ENCODE measurements at places on chromosomes 5 and 9.

DNA sequence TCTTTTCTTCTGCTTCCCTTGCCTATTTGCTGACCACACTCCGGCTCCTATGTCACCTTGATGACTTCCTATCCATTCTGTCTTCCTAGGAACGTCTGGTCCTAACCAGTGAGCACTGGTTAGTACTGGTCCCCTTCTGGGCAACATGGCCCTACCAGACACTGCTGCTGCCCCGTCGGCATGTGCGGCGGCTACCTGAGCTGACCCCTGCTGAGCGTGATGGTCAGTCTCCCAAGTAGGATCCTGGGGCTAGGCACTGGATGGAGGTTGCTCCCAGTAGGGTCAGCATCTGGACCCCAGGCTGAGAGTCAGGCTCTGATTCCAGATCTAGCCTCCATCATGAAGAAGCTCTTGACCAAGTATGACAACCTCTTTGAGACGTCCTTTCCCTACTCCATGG, 2.2 kb downstream of the GALT start:
- no peak for DNase-seq

DNA sequence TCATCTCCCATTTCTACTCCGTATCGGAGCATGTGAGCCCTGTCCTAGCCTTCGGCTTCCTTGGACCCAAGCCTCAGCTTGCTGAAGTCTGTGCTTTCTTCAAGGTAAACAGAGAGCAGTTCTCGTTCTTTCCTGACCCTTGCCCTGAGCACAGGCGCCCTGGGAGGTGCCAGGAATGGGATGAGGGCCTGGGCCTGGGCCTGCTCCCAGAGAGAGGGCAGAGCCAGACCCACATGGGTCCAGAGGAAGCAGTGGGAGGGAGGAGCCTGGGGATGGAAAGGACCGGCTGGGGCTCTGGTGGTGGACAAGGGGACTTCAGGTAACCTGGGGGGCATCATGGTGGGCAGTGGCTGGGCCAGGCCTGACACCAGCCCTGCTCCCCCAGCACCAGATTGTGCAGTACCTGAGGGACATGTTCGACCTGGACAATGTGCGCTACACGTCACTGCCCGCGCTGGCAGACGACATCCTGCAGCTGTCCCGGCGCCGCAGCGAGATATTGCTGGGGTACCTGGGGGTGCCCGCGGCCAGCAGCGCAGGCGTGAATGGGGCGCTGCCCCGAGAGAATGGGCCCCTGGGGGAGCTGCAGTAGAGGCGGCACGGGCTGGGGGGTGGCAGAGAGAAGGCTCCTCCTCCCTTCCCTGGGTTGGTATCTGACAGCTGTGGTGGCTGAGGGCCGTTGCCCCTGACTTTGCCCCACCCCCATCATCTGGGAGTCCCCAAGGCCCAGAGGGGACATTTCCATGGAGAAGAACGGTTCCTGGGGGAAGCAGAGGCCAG, 10.9 kb upstream of the DOLPP1 start:
- no peak for DNase-seq

DNA sequence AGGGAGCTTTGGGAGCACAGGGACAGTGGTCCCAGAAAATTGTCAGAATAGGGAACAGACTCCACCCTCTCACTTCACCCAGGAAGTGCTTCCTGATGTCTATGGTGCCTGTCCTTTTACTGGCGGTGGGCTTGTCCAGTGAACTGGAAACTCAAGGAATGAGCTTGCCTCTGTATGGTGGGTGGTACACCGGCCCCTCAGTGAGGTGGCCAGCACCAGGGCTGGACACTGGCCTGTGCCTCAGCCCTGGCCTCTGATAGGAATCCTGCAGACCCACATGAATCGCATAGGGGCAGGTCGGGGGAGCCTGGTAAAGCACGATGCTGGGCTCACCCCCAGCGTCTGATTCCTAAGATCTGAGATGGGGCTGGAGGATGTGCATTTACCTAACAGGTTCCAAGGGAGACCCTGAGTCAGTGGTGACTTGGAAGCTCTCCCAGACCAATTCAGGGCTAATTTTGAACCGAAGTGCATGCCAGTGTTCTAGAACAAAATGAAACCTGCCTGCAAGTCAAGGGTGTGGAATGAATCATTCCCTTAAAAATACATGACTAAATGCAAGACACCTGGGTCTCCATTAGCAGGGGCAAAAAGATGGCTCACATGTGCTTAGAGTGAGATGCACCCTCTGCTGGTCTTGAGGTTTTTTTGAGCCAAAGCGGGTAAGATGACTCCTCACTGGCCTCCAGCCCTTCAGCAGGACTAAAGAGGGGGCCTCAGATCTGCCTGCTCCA, 178.3 kb downstream of the HSPA4 start:
- no peak for DNase-seq

DNA sequence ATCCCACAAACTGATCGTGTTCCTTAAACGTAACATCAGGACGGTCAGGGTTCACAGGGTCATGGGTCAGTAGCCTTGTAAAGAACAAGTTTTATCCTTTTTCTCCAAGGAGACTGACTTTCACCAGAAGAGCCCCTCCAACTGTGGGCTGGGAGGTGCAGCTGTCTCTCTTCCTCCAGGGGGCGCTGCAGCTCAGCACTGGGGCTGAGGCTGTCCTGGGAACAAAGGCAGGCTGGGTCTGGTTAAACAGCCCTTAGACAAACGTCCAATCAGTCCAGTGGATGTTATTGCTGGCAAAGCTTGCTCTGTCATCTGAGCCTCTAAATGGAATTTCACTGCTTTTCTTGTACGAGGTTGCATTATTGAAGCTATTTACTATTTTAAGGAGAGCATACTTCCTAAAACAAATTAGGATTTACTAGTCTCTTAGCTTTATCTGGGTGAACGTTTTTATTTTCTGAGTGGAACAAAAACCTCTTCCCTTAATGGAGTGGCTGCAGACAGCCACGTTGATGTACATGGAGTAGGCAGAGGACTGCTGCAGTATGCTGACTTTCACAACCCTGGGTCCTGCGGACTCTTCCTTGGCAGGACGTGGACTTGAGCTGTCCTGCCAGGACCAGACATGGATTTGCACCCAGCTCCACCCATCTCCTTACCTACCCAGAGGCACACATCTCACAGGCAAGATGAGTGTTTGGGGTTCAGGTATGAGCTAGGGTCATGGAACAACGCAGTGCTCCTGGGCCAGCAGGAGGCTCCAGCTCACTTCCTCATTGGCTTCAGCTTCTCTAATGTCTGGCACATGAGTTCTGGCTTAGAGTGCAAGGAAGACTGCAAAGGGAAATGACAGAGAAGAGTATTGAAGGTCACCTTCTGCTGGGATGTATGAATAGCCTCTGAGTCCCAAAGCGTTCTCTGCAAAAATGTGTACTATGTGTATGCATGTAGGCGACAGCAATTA, 7.8 kb downstream of the EXOSC2 start:
- peak; percentile 77 for DNase-seq

DNA sequence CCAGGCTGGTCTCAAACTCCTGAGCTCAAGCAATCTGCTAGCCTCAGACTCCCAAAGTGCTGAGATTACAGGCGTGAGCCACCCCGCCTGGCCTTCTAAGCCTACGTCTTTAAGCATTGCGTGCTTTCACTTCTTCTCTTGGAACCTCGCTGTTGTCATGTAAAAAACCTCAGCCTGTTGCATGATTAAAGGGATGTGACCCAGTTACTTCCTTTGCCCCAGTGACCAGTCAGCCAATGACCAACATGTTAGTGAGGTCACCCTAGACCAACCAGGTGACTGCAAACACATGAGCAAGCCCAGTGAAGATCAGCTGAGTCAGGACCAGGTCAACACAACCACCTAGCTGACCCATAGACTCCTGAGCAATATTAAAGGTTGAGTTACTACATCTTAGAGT, 10.5 kb downstream of the KIF4B start:
- no peak for DNase-seq

DNA sequence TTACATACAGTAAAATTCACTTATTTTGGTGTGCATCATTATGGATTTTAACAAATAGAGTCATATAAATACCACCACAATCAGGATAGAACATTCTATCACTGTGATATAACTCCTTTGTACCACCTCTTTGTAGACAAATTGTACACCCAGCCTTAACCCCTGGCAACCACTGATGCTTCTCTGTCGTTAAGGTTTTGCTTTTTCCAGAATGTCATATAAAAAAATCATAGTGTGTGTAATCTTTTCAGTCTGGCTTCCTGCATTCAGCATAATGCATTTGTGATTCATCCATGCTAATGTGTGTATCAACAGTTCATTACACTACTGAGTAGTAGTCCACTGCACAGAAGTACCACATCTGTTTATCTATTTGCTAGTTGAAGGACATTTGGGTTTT, 81.2 kb downstream of the ARSB start:
- no peak for DNase-seq

- peak; percentile 22 for DNase-seq
Observed at GRCh38 chr9:111068771-111069170, 30.5 kb upstream of the LPAR1 start.

GRCh38 chr9:134641173-134641989, at the start of gene COL5A1:
TSS of gene COL5A1 (plus strand) at chr9:134641803. CDS start at chr9:134642188, 385 bp downstream.
- peak; percentile 84 for DNase-seq

DNA sequence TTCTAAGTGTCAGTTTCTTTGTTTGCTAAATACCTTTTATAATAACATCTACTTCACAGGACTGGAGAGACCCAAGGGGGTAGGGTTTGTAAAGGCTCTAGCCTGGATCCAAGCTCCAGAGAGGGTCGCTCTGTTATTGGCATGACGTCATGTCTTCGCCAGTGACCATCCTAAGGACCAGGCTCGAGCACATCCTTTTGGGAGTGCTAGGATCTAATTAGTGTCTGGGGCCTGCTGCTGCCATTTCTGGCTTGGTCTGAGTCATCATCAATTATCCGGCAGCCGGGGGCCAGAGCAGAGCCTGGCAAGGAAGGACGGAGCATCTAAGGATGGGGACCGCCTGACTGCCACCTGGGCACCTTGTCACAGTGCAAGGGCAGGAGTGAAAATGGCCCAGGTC, 153.0 kb downstream of the NSG2 start:
- DNase-seq, result no peak

DNA sequence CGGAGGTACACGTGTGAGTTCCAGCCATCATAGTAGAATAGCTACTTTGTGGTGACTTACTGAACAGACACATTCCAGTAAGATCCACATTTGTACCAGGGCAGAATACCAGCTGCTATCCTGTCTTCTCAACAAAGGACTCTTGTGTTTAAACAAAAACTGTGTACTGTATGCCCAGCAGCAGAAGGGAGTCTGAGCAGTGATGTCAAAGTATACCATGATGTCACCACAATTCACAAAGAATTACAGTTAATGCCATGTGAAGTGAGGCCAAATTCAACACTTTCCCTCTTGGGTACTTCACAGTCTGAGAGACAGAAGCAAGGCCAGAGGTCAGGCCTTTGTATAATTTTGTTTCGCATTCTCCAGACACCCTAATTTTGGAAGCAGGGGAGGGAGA, 137.0 kb downstream of the ADAMTSL1 start:
- no peak for DNase-seq

GRCh38 chr5:171226096-171226754, 82.8 kb upstream of the TLX3 start:
- DNase-seq, result no peak

- no peak for DNase-seq
Observed at GRCh38 chr9:98504298-98505282, 204.1 kb downstream of the GABBR2 start.

DNA sequence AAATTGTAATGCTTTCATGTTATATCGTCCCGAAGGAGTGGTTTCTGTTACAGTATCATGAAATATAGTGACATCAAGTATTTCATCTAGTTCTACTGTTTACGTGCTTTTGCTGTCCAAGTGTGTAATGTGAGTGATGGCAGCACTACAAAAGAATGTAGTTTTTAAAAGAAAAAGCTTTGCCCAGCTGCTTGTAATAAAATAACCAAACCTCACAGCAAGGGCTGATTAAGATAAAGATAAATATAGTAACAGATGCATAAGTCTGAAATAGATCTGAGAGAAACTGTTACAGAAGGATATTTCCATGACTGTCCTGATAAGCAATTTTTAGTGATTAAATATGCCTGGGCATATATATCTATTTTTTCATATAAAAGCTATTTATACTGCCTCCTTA, 106.4 kb downstream of the AUH start:
- peak; percentile 72 for DNase-seq

DNA sequence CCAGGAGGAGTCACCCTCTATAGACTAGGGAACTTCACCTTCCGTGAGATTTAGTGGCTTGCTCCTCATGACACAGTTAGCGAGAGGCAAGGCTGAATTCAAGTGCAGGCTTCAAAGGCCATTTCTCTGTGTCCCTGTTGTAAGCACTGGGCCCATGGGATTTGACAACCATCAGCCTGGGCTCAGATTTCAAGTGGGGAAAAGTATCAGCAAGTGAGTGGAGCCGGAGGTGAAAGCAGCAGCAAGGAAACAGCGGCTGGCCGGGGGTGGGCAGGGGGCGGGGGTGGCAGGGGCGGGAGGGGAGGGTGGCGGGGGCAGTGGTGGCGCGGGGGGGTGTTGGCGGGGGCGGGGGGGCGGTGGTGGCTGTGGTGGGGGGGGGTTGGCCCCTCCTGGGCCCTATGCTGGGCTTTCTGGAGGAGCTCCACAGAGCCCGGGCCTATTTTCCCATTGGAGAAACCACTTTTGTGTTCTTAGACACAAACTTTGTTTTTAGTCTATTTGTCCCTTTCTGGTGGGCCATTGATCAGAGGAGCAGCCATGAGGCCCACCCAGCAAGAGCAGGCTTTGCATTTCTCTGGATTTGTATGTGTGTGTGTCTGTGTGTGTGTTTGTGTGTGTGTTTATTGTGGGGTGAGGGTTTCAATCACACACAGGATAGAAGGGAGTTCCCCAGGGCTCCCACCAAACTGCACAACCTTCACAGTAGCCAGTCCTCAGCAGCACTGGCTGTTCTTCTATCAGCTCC, 165.4 kb upstream of the RAI14 start:
- DNase-seq, result no peak

GRCh38 chr5:110414360-110414759, 312.1 kb downstream of the TMEM232 start:
- DNase-seq, result no peak

- DNase-seq, result no peak
Observed at GRCh38 chr9:101427957-101428655, 7.5 kb downstream of the ALDOB start.

DNA sequence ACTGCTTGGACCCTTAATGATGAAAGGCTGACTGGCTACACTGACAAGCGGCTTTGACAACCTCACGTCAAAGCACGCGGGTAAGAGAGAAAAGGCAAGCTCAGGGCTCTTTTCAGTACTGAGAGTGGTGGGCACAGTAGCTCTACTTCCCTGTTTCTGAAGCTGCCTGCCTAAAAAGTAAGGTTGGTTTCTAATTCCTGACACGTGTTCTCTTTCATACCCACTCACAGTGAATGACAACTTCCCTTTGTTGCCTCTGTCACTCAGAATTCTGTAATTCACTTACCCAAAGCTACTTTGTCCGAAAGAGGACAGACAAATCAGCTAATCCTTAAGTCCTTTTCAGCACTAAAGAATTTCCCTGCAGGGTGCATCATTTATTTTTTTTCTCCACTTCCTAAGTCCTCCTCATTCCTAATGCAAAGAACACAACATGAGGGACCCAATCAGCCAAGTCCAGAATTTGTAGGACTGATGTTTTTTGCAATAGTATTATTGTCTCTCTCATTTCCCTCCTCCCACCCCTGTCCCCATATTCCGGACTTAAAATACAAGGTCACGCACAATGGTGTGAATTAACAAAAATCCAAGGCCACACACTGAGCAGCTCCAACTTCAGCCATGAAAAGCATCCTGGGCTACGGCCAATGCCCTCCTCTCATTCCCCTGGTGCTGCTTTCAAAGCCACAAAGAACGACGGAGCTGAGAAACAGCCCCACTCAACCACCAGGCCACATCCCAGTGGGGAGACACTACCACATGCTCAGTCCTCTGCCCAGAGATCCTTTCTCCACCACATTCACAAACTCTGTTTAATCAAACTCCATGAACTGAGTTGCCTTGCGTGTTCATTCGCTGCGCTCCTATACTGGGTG, 221.0 kb downstream of the TSSK1B start:
- no peak for DNase-seq

All from AG09319 (cell line).